ENCODE measurements at places on chromosomes 12 and 14. TPM values are rescaled to one million over a fixed set of nuclear protein-coding genes. Genes with fewer than 3 reads are reported as not detected.

GRCh38 chr14:95515080-95515489 is 1.4 kb downstream of the SYNE3 start:
- peak; percentile 59 for DNase-seq

DNA sequence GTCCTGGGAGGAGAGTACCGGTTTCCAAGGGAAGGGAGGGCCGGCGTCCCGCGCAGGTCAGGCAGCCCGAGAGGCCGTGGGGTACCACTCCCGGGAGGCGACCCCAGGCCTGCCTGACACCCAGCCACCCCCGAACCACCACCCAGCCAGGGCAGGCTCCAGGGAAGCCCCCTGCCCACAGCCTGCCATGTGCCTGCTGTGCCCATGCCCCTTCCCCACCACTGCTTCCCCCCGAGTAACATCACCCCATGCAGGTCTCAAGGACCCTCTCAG is 2.3 kb downstream of the NUDT14 start:
- DNase-seq: no peak

- DNase-seq: no peak
These were observed 1.7 kb upstream of the NRIP2 start for GRCh38 chr12:2836574-2836973.

- DNase-seq: peak; percentile 22
These were observed 60.2 kb downstream of the KDM2B start for GRCh38 chr12:121520586-121521086.

DNA sequence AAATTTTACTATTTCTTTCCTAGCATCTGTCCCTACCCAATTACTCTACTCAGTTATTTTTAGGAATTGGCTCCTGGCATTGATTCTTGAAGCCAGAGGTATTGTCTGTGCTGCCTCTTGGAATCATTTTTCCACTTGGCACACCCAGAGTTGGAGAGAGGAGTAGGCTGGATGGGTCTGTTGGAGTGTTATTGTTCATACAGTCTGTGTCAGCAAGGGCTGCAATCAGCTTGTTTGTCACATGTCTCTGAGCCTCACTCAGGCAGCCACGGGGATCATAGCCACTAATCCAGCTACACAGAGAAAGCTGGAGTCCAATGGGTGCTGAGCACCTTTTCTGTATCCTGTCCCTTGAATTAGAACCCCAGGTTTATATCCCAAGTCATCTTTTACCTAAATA is 176.0 kb upstream of the DYRK2 start:
- peak; percentile 65 for DNase-seq

DNA sequence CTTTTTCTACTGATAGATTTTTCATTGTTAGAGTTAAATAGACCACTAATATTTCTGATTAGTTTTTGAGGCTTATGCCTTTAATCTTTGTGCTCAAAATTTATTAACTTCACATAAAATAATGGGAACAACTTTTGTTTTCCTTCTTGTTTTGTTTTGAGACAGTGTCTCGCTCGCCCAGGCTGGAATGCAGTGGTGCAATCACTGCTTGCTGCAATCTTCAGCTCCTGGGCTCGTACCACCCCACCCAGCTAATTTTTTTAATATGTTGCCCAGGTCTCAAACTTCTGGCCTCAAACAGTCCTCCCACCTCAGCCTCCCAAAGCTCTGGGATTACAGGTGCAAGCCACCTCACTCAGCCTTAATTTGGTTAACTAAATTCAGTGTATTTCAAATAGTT is 16.8 kb downstream of the SCFD1 start:
- DNase-seq: no peak

DNA sequence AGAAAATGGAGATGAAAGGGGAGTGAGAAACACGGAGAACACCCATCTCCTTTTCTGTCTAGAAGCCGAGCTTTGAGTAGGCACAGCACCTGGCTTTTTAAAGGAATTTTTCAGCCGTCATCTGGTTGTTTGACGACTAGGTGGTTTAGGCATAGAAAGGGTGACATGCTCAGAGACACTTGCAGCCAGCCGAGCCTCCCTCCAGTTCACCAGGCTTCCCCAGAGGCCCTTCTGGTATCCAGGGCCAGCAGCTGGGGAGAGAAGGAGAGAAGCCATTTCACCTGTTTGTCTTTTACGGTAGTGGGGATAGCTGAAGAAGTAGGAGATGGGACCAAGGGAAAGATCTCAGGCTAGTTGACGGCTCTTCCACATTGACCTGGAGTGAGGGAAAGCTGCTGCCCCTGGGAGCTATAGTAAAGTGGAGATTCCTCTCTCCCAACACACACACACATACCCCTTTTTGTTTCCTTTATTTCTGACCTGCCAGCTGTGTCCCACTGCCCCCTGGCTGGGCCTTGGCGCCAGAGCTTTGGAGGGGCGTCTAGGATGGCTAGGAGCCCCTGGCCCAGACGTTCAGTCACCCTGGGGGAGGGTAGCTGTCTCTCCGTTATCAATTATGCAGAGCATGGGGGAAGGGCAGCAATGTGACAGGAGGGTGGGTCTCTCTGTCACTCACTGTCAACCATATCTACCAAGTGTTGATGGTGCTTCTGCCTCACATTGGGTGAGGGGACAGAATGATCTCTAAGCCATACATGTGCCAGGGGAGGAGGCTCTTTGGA is 5.5 kb downstream of the MAP3K12 start:
- no peak for DNase-seq

DNA sequence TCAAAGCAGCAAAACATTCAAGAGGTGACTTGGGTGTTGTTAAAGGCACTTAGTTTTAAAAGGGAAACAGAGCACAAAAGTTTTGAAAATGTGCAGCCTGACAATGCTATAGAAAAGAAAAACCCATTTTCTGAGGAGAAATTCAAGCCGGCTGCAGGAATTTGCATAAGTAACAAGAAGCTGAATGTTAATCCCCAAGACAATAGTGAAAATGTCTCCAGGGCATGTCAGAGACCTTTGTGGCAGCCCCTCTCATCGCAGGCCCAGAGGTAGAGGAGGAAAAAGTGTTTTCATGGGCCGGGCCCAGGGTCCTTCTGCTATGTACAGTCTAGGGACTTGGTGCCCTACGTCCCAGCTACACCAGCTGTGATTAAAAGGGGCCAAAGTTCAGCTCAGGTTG is 167.9 kb downstream of the PPFIA2 start:
- DNase-seq: no peak

DNA sequence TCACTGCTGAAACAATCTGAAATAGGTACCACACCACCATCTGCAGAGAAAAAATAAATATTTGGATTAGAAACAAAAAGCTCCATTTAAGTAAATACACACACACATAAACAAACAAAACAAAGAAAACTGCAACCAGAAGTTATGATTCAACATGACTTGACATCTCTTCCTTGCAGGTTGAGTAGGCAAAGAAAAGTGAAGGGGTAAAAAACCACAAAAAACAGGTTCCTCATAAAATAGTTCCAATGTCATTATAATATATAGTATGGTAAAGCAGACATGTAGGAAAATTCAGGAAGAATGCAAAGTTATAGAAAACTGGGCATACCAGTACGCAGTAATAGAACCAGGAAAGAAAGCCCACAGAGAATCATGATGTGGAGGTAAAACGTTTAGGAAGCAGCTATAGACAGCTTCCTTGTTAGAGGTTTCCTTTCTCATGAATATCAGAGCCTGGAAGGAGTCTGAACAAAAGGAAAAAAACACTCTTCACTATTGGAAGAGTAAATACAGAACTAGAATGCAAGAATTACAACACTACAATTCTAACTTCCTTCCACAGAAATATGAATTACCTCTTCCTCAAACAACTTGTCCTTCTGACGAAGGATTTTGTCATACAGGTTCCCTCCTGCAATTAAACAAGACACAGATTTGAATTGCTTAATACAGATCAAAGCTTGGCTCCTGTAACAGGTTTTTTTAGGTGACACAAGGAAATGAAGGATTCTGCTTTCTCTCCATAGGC is 6.1 kb downstream of the NEK9 start:
- DNase-seq: no peak

DNA sequence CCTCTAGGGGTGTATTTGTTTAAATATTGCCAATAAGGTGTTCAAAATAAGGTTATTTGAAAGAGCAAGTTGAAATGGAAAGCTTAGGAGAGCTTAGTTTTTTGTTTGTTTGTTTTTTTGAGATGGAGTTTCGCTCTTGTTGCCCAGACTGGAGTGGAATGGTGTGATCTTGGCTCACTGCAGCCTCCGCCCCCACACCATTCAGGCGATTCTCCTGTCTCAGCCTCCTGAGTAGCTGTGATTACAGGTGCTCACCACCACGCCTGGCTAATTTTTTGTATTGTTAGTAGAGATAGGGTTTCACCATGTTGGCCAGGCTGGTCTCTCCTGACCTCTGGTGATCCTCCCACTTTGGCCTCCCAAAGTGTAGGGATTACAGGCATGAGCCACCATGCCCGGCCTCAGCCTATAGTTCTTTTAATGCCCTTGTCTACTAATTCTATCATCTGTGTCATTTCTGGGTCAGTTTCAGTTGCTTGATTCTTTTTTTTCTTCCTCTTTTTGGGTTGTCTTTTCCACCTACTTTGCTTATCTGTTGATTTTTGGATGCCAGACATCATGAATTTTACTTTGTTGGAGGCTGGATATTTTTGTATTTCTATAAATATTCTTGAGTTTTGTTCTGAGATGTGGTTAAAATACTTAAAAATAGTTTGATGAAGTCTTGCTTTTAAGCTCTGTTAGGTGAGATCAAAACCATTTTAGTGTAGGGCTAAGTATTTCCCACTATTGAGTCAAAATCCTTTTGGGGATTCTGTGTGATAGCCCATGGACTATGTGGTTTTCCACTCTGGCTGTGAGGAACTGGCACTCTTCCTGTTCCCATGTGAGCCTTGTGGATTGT is 18.7 kb downstream of the RCOR1 start:
- no peak for DNase-seq

DNA sequence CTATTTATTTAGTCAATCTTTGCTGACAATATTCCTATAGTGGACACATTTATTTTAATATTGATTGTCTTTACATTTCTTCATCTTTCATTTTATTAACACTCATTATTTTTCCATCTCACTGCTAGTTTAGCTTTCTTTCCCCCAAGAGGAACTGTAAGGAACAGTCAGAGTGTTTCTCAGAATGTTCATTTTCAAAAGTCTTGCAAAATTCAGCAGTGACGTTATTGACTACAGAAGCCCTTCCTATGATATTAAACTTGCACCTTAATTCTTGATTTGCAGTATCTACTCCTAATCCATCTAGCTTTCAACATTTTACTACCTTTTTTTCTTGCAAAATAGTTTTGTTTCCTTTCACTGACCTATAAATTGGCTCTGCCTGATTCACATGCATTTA is 13.0 kb downstream of the CLEC2B start:
- no peak for DNase-seq

EID3 gene
- total RNA-seq: 0.90 TPM

TMEM106C gene
- 33.1 TPM for total RNA-seq

CCDC85C gene
- total RNA-seq: 31.1 TPM

FBRSL1 gene
- total RNA-seq: 48.5 TPM

Data from heart right ventricle (tissue), 16 donors.